NCI-H2081 treated with DMSO at 0.1 percent for 48 hours (cell line): ENCODE measurements at places on chromosomes 5 and 9.

GRCh38 chr5:34055667-34056066 lies 12.7 kb upstream of the C1QTNF3 start:
- DNase-seq, result no peak

- no peak for DNase-seq
These were observed 122.3 kb downstream of the SEMA5A start for GRCh38 chr5:9423571-9423970.

GRCh38 chr5:134420343-134420742 lies 8.7 kb upstream of the CDKN2AIPNL start:
- DNase-seq, result no peak

- no peak for DNase-seq
These were observed 245.9 kb downstream of the SYK start for GRCh38 chr9:91047529-91047928.

- no peak for DNase-seq
These were observed 1403.5 kb upstream of the CDH18 start for GRCh38 chr5:21391506-21391905.

GRCh38 chr9:135376511-135377265 lies 102.9 kb upstream of the PPP1R26 start:
- no peak for DNase-seq

DNA sequence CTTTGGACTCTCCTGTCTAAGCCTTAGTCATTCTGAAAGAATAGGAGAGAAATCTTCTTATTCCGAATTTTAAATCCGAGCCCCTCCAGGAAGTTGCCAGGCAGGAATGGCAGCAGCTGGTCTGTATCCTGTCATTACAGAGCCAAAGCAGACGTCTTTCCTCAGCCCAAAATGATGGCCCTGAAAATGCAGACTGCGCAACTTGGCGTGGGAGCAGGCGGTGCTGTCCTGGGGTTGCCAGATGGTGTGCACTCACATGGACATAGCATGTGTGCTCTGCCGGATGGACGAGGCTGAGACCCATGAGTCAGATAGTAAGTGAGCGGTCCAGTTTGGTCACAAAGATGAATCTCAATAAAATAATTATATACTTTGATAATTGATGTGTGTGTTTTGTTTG lies 410.4 kb downstream of the KCTD16 start:
- no peak for DNase-seq

- DNase-seq, result no peak
These were observed 66.4 kb downstream of the DAPK1 start for GRCh38 chr9:87564111-87564510.

- no peak for DNase-seq
These were observed 17.0 kb downstream of the IARS1 start for GRCh38 chr9:92276331-92277032.

DNA sequence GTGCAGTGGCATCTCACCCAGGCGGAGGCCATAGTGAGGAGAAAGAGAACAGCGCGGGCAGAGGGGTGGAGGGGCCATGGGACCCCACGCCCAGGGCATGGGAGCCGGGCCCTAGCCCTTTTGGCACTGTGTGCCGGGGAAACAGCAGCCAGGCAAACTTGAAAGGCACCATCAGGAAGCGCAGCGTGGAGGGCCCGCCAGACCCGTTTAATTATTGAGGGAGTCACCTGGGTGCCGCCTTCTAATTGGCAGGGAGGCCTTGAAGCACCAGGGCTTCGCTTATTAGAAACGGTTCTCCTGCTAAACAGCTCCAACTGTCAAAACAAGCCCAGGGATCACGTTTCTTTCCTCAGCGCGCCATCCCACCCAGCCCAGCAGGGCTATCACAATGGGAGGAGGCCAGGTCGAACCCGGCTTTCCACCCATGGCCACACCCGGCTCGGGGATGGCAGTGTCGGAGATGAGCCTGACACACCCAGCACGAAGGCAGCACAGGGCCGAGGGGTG lies 104.6 kb upstream of the SARDH start:
- DNase-seq, result peak; percentile 89

- no peak for DNase-seq
These were observed 20.4 kb downstream of the ADAM19 start for GRCh38 chr5:157555037-157555640.

- no peak for DNase-seq
These were observed 5.1 kb upstream of the HSPA5 start for GRCh38 chr9:125246261-125246667.

DNA sequence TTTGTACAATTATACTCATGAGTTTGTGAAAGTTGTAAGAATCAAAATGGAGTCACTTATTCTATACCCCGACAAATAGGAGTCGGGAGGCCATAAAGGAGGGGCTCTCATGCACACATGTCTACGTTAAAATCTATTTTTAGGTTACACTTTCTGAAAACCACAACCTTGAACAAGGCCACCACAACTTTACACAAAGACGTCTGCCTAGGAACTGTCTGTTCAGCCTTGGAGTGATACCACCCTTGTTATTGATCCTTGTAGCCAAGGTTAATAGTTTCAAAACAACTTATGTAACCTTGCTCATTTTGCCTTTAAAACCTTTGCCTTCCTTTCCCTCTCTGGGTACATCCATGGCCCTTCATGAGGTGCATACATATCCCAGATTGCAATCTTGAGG lies 4.1 kb upstream of the NDFIP1 start:
- DNase-seq, result no peak

- no peak for DNase-seq
These were observed 67.5 kb upstream of the IRX4 start for GRCh38 chr5:1950096-1950707.

- DNase-seq, result no peak
These were observed 263.5 kb downstream of the NTRK2 start for GRCh38 chr9:84932915-84933527.

- DNase-seq, result no peak
These were observed 22.0 kb downstream of the KCTD16 start for GRCh38 chr5:144192661-144193060.

DNA sequence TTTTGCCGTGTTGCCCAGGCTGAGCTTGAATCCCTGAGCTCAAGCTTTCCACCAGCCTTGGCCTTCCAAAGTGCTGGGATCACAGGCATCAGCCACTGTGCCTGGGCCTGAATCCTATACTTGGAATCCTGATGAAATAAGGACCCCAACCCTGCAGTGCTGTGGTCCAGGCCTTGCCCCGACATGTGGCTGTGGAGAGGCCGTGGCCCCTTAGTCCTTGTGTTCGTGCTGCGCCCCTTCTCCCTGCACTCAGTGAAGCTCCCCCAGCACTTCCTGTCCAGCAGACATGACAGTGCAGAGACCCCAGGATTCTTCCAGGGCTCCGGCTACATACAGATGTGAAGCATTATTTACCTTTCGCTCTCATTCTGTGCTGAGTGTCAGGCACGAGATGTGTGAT lies 52.9 kb downstream of the EHMT1 start:
- no peak for DNase-seq

DNA sequence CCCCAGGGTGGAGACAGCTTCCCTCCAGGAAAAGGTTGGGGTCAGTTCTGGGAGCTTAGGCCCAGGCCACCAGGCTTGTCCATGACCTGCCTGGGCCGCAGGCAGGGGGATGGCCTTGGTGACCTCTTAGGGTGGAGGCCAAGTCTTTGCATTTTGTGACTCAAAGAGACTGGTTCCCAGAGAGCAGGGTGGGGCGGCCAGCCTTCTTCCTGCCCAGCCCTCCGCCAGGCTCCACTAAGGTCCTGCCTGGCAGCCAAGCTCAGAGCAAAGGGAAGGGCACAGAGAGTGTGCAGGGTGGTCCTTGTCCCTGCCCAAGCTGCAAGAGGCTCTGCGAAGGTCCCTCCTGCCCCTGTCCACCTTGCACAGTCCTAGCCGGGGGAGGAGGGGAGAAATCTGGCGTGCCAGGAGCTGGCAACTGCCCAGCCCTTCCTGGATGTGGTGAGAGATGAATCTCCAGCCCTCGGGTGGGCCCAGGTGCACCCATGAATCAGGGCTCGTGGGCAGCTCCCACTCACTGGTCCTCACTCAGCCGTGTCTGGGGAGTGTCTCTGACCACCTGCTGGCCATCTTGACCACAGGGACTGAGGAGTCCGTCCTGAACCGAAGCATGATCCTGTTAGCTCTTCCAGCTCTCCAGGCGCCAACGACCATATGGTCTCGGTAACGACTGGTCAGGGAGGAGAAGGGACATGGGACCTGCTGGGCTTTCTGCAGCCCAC lies 2.3 kb upstream of the PTGDS start:
- no peak for DNase-seq

GRCh38 chr5:92885950-92886349 lies 695.1 kb downstream of the NR2F1-AS1 start:
- no peak for DNase-seq

GRCh38 chr9:36929350-36929675 lies 104.8 kb downstream of the PAX5 start:
- no peak for DNase-seq

GRCh38 chr5:113614191-113614590 lies 100.7 kb downstream of the YTHDC2 start:
- no peak for DNase-seq

DNA sequence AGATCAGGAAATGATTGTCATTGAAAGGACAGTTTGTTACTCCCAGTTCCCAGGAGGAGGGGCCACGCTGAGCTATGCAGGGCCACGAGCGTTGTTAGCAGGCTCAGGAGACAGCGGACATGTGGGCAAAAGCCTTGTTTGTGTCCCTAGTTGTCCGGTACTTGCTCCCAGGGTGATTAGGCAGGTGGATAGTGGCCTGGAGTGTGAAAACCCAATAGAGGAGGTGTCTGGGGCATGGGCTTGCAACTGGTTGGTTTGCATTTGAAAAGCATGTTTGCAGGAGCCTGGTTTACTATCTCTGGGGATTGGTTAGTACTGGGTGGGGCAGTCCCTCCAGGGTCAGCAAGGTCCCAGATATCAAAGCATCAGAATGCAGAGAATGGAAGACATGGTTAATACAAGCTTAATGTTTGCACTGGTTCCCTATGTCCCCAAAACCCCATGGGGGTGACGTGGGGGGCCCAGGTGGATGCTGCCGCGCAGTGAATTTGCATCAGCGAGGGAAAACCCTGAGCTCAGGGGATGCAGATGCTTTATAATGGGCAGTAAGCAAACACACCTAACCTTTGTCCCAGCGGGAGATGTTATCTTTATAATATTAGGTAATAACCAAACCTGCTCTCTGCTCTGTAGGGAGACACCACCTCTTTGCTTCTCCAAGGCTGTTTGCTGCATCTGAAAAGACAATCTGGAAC lies 39.7 kb downstream of the ROPN1L start:
- DNase-seq, result no peak

- DNase-seq, result no peak
These were observed 830.9 kb upstream of the WWC1 start for GRCh38 chr5:167460449-167461020.

DNA sequence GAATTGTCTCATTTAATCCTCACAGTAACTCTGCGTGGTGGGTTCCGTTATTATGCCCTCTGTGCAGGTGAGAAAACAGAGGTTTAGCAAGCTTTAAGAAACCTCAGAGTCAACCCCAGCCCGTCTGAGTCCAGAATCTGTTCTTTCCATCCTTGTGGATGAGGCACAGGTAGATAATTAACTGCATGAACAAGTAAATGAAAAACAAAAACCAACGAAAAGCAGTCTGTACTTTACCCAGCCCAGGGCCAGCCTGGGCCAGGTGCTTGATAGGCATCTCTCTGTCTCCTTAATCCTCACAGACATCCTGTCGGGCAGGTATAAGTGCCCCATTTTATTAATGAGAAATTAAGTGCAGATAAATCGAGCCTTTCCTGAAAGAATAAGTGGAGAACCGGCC lies 25.3 kb upstream of the CXCL14 start:
- no peak for DNase-seq

GRCh38 chr9:86035827-86036440 lies 63.4 kb downstream of the GOLM1 start:
- DNase-seq, result no peak

- no peak for DNase-seq
These were observed 93.4 kb downstream of the DAB2IP start for GRCh38 chr9:121744687-121745395.

GRCh38 chr5:117829646-117830045 lies 1158.7 kb downstream of the DTWD2 start:
- no peak for DNase-seq

- no peak for DNase-seq
These were observed 225.9 kb downstream of the RFX3 start for GRCh38 chr9:3299872-3300271.

DNA sequence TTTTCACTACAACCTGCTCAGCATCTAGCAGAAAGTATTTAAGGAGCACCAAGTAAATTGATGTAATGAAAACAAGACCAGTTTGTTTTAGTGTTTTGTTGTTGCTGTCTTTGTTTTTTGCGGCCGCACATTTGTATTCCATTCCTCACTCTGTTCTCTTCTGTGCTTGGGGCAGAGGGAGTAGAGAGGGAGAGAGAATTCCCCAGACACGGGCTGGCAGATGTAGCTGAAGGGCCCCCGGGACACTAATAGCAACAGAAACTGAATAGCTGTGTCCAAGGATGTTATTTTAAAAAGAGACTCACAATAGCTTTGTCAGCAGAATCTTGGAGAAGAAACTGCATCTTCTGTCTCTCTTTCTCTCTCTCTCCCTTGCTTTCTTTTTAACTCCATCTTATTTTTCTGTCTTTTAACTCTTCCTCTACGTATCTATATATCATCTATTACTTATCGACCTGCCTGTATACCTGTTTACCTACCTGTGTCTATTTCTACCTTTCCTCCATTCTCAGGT lies 145.3 kb downstream of the PAPPA start:
- no peak for DNase-seq
